Liver (tissue), 10 donors: ENCODE measurements at places on chromosomes 13 and 19. TPM values are rescaled to one million over a fixed set of nuclear protein-coding genes. Genes with fewer than 3 reads are reported as not detected.

Gene FAM83E
- total RNA-seq, result 0.42 TPM

DNA sequence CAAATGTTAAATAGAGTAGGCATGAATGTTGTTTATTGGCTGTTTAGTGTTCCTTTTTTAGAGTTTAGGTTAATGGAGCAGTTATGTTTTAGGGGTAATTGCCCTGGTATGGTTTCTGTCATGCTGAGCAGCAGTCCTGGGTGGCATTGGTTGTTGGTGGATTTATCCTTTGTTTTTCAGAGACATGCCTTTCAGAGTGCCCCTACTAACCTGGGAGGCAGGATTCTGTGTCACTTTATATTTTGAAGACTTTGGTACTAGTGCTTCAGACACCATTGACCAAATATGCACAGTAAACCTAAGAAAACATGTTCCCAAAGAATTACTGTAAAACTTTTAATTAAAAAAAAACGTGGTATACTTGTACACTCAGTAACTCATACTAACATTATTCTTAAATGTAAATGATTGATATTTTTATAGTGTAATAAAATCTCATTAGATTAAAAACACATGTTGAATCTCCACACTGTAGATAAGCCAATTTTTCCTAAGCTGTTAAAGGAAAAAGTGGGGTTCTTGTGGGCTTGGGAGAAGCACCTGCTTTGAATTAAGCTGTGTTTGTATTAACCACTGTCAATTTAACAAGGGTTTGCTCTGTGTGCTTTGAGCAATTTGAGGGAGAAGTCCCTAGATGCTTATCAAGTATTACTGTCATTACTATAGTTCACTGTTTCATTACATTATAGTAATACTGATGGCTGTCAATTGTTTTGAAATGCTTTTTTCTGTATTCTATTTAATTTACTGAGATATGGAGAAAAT is 133.2 kb downstream of the LMO7 start:
- DNase-seq, result no peak

Gene NCR1
- 1.2 TPM for total RNA-seq

GRCh38 chr13:105395041-105395440 is 1140.4 kb downstream of the EFNB2 start:
- DNase-seq, result no peak

GRCh38 chr19:5434970-5435641 is 20.1 kb upstream of the ZNRF4 start:
- DNase-seq, result no peak

Gene UHRF1
- 0.25 TPM for total RNA-seq

Gene CASP14
- not detected for total RNA-seq

Gene DPF1
- not detected for total RNA-seq

Gene TMEM272
- total RNA-seq, result 0.14 TPM

Gene NFIX
- 18.4 TPM for total RNA-seq

DNA sequence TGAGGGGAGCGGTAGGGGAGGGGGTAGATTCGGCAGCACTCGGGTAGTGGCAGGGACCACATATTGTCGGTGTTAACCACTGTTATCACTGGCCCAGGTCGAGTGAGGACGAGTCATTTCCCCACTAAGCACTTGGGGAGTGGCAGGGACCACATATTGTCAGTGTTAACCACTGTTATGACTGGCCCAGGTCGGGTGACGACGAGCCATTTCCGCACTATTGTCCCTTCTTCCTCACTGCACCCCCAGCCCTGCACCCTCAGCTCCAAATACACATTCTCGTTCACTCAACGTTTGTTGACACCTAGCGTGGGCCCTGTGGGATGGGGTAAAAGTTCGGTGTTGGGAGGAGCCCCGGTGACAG is 467 bp upstream of the CLN5 start:
- no peak for DNase-seq

DNA sequence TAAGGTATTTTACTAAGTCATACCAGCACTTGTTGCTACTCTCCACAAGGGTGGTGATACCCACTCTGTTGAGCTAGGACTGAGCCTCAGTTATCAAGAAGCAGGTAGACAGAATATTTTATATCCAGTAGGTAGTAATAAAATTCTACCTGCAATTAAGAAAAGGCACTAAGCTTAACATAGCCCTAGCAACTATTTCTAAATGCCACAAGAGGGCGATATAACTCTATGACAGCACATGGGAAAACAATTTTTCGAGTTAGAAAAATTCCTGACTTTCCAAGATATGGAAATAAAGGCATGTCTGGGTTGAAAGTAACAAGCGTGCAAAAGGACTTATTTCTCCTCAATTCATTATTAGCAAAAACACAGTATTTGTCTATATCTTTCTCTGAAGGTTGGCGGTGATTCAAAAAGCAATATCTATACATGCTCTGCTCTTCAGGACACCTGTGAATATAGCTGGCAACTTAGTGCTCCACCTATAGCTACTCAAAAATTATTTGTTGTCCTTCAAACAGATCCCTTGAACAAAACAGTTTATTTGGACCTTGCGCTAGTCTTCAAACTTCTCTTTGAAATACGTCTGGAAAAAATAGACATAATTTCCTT is 14.7 kb downstream of the CCDC169 start:
- DNase-seq, result no peak

Gene ANGPTL8
- total RNA-seq, result 32.4 TPM

DNA sequence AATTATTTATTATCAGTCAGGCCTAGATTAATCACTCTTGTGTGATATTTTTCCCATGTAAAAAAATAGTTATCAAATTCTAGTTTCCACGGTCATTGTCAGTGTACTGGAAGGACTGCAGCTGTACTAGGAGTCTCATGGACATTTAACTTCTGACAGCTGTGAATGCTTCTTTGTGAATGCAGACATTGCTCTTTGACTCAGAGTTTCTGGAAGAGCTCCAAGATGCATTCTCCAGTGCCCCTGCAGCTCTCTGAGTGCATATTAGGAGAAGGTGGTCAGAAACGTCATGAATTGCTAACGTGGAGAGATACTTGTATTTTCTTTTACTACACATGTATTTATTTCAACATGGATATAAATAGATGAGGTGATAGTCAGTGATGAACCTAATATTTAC is 9.7 kb upstream of the SLITRK5 start:
- DNase-seq, result no peak

- peak; percentile 63 for DNase-seq
Observed at GRCh38 chr19:19134687-19135158, 3.6 kb downstream of the TMEM161A start.

Gene ADGRE3
- 0.28 TPM for total RNA-seq

- no peak for DNase-seq
Observed at GRCh38 chr19:10262771-10263170, 8.1 kb upstream of the ICAM1 start.

- DNase-seq, result no peak
Observed at GRCh38 chr13:99031832-99032231, 54.0 kb upstream of the DOCK9 start.

- DNase-seq, result no peak
Observed at GRCh38 chr13:24716446-24716845, 36.2 kb downstream of the ATP12A start.

Gene TMEM91
- 2.8 TPM for total RNA-seq

GRCh38 chr13:71513411-71514033 is 353.5 kb downstream of the DACH1 start:
- DNase-seq, result no peak

Gene ETHE1
- 30.4 TPM for total RNA-seq

Gene KIR3DL1
- total RNA-seq, result 0.08 TPM

DNA sequence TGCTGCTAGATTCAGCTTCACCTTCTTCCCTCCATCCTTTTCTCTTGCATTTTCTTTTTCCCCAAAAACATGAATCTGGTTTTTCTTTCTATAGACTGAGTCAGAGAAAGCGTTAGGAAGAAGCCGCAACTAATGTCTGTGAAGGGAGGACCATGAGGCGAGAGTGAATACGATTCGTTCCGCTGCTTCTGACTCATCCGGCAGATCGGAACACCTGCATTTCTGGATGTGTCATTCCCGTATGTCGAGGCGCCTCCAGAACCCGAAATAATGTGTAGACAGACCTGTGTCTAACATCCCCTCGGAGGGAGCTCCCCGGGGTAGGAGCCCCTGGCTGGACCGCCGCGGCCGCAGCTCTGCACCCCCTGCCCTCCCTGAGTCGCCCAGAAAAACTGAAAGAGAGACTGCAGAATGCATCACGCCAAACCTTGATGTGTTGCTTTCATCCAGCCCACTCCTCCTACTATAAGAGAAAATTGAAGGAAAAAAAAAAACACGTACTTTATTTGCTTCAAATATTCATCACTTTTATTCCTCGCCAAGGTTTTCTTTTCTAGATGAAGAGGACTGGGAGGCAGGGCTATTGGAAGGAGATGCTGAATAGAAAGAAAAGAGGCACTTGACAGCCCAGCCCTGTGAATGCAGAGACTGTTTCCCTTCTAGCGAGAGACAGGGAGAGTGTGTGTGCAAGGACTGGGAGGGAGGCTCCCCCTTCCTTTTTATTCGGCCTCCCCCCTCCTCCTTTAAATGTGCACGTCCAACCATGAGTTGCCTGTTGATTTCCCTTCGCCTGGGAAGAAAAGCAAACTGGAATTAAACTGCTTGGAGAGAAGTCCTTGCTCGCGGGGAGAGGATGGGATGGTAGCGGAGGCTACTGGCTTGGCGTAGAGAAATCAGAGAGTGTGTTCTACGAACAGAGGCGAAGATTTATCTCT is 616 bp upstream of the PCDH17 start:
- DNase-seq, result no peak

GRCh38 chr19:15891434-15891833 is 6.4 kb downstream of the CYP4F2 start:
- no peak for DNase-seq

- DNase-seq, result no peak
Observed at GRCh38 chr13:58235454-58235853, 603.9 kb downstream of the PCDH17 start.

DNA sequence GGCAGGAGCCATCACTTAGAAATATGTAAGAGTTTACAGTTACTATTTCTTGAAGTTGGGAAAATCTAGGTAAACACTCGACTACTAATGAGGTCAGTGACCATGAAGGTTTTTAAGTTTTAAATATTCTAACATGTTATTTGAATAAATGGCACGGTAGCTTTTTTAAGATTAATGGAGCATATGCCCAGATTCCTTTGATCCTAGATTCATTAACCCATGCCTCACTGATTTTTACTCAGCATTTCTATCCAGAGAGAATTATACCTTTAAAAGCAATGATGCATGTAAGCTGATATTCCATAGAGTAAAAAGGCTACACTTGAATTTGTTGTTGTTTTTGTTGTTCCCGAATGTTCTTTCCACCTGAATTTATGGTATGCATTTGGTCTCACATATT is 541.4 kb downstream of the DACH1 start:
- no peak for DNase-seq

GRCh38 chr19:1567116-1567847 is 843 bp downstream of the MEX3D start:
- peak; percentile 39 for DNase-seq

Gene PTH2
- not detected for total RNA-seq

Gene FUT2
- total RNA-seq, result 0.05 TPM

Gene KL
- total RNA-seq, result 0.92 TPM

Gene SMAD9
- 1.3 TPM for total RNA-seq

- no peak for DNase-seq
Observed at GRCh38 chr13:48994706-48995105, 19.0 kb downstream of the FNDC3A start.

- no peak for DNase-seq
Observed at GRCh38 chr13:106331116-106331515, 204.3 kb downstream of the EFNB2 start.

DNA sequence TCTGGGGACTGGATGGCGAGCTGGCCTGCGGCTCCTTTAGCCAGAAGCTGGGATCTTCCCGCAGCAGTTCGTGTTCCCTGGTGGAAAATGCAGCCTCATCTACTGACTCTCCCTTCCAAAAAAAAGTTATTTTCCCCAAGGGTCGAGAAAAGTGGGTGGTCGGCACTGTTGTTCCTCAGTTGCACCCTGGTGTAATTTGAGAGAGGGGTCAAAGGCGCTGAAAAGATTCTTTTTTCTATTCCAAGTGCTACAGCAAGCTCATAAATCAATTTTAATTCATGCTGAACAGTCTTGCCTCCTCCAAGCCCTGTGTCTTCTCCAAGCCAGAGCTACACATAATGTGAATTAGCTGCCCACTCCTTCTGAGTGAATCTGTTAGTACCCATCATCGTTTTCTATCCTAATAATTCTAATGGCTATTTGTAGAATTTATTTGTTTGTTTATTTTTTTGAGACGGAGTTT is 774 bp downstream of the SLC25A15 start:
- no peak for DNase-seq

Gene CLIP3
- total RNA-seq, result 0.59 TPM

GRCh38 chr19:40740747-40741146 is 9.5 kb downstream of the ACTMAP start:
- no peak for DNase-seq

Gene TEX26
- not detected for total RNA-seq

DNA sequence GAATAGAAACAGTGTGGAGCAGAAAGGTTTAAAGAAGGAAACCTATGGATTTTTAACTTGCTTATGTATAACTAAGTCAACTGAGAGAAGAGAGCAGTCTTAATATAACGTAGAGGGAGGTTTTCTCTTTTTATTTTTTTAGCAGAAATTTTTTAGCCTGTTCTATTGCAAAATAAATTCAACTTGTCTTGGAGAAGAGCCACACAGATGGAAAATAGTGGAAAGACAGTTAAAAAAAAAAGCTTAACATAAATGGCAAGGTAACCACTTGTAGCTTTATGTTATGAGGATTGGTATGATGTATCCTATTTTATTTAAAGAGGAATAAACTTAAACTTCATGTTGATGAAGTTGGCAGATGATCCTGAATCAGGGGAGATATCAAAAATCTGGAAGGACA is 312.4 kb downstream of the SHISA2 start:
- no peak for DNase-seq

DNA sequence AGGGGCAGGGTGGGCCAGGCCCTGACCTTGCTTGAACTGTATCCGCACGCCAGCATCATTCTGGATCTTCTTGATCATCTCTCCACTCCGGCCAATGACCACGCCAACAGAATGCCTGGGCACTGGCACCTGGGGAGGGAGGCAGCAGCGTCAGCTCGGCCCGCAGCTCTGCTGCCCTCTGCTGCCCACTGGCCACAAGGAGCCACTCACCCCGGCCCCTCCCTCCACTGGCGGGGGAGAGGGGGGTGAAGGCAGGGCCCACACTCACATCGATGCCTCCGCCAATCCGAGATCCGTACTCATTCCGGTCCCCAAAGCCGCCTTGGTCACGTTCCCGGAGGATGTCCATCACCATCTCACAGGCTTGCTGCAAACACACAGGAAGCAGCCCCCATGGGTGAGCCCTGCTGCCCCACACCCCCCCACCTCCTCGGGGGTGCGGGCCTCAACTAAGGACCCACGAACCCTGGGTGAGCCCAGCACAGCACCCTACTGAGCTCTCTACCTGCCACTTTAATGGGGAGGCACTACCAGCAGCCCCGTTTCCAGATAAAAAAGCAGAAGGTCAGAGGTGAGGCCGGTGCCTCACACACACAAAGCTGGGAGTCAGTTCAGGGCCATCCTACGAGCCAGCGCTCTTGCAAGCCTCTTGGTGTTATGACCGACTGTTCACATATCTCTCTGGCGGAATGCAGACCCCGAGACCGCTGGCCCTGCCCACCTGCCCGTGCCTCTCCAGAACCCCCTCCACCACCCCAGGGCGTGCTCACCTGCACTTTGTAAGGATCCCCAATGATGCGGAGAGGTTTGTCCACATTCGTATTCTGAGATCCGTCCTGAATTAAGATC is 6.7 kb downstream of the KHSRP start:
- DNase-seq, result no peak
